ENCODE measurements at places on chromosomes 7 and 10.

DNA sequence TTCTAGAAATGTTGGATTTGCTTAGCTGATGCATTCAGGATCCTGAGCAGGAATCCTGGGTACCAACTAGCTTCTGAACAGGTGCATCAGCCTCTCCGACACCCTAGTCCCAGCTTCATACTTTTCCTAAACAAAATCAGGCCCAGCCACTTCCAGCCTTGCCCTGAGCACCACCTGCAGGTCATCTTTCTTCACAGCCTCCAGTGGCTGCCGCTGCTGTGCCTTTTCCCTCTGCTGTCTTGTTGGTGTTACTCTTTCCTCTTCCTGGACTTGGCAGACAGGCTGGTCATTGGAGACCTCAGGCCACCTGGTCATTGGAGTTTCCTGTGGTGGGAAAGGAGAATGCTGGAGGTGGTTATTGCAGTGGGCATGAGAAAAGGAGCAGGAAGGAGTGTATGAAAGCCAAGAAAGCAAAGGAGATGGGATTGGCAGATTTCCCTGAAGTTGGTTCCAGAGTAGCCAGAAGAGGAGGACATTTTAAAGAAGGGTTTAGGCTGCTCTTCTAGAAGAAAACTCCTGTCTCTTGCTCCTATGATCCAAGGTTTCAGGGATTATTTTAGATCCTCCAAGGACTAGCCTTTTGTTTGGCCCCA, 48.2 kb upstream of the NFKB2 start:
- no peak for DNase-seq

GRCh38 chr7:15228831-15229230, 326.3 kb upstream of the DGKB start:
- no peak for DNase-seq

DNA sequence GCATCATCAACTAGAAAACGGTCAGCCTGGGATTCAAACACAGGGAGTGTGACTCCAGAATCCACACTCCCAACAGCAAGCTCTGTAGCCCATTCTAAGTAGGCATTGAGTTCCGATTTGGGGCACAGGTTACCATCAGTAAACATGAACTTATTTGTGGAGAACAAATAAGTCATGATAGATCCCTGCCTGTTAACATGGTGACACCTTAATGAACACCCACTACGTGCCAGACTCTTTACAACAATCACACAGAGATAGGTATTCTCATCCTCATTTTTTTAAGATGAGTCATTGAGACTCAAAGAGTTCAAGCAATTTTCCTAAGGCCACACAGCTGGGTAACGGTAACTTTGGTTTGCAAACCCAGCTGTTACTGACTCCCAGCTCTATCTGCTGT, 91.5 kb downstream of the LYZL2 start:
- no peak for DNase-seq

GRCh38 chr7:101673951-101674350, 44.9 kb upstream of the MYL10 start:
- DNase-seq = no peak

DNA sequence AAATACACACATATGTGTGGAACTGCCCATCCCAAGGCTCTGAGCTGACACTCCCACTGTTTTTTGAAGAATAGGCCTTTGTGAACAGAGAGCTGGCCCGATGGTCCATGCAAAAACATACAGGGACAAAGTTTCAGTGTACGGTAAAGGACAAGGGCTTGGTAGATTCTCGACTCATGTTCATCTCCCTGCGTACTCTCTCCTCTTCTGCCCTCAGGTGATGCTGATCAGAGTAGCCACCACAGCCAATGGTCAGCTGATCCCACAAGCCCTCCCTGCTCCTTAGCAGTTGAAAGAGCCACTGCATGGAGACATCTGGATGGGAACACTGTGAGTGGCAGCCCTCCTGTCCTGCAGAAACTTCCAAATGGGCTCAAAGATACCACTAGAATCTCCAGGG, 23.1 kb upstream of the C10orf71 start:
- DNase-seq = no peak

- no peak for DNase-seq
Measured at GRCh38 chr10:133523631-133524203, 3.4 kb upstream of the CYP2E1 start.

DNA sequence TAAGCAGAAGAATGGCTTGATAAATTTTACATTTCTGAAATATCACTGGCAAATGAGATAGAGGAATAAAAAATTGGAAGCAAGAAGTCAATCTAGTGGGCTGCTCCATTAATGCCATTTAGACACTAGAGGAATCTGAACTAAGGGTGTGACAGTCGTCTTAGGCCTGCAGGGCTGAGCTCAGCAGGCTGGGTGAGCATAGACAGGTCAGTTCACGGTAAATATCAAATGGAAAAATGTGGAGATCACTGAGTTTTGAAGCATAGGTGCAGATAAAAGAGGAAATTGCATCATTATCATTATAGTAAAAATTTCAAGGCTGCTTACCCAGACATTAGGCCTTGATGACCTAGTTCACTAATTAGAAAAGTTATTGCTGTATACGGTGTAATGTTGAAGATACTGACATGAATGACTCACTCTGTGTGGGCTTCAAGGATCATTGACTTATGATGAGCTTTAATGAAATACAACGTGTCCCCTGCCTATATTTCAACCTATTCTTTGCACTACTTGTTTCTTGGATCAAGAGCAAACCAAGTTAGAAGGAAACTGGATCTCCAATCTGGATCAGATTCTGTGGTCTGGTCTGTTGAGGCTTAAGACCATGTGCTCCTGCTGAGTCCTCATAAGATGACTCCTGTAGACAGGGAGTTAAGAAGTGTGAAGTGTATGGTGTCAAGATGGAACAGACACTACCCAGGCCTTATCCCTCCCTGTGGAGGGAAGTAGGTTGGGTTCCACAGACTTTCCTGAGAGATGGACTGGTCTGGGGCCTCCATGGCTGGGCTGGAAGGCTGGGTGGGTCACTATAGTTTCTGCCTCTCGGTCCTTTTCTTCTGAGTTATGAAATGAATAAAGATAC, 3.6 kb downstream of the OR2F2 start:
- no peak for DNase-seq

GRCh38 chr7:25923741-25924460, 228.1 kb upstream of the NFE2L3 start:
- no peak for DNase-seq

GRCh38 chr10:96850825-96851224, 18.7 kb downstream of the LCOR start:
- DNase-seq = no peak

- no peak for DNase-seq
Measured at GRCh38 chr10:106938513-106938912, 226.0 kb downstream of the SORCS1 start.

- DNase-seq = no peak
Measured at GRCh38 chr7:20107582-20107981, 109.6 kb downstream of the MACC1 start.

DNA sequence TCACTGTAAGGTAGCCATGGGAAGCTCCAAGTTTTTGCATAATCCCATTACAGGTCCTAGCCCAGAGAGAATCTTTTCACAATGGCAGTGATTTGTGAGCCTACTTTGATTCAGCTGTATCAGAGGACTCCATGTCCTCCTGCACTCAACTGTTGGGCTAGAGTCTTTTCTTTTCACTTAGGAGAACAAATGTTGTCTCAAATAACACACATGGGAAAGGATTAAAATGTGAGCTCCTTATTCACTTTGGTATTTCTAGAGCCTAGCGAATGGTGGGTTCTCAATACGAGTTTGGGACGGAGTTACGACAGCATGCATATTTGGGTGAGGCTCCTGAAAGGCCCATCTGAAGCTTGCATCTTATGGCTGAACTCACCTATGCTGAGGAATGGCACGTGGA, 183.5 kb upstream of the STEAP4 start:
- DNase-seq = no peak

Measured in activated CD4-positive, alpha-beta T cell treated with anti-CD3 and anti-CD28 coated beads for 4 hours (primary cell).